ENCODE measurements at places on chromosomes 7 and 10. TPM values are rescaled to one million over a fixed set of nuclear protein-coding genes. Genes with fewer than 3 reads are reported as not detected.

Gene RET
- 0.08 TPM for total RNA-seq

Gene DCLRE1C
- total RNA-seq = 4.6 TPM

Gene GPR15LG
- not detected for total RNA-seq

Gene INSYN2A
- total RNA-seq = 0.91 TPM

Gene OR2A1
- 0.24 TPM for total RNA-seq

Gene SNCG
- 32.0 TPM for total RNA-seq

Gene FFAR4
- not detected for total RNA-seq

Gene HDAC9
- total RNA-seq = not detected

Gene WEE2
- total RNA-seq = not detected

Gene AKR1E2
- total RNA-seq = 2.7 TPM

Gene NPC1L1
- 0.24 TPM for total RNA-seq

Gene ARMS2
- not detected for total RNA-seq

Gene TBXAS1
- total RNA-seq = 5.3 TPM

Gene ELOVL3
- total RNA-seq = 1.3 TPM

Gene GALNT17
- not detected for total RNA-seq

Gene AGR2
- not detected for total RNA-seq

Gene UNCX
- total RNA-seq = not detected

Gene NPSR1
- total RNA-seq = not detected

Gene CYP2C8
- not detected for total RNA-seq

Gene MYL10
- not detected for total RNA-seq

Gene COL1A2
- 2,173 TPM for total RNA-seq

Gene VAX1
- total RNA-seq = not detected

Gene AGMO
- total RNA-seq = under 0.01 TPM

Gene NHLRC2
- total RNA-seq = 9.2 TPM

Gene PRLHR
- not detected for total RNA-seq

Gene NODAL
- total RNA-seq = not detected

Gene ATP6V0A4
- total RNA-seq = not detected

Gene GPR158
- total RNA-seq = 0.40 TPM

Gene STRA8
- not detected for total RNA-seq

Gene AIMP2
- total RNA-seq = 74.5 TPM

Gene SPDYE5
- not detected for total RNA-seq

Gene FGL2
- 1.9 TPM for total RNA-seq

Gene SP8
- not detected for total RNA-seq

Gene COL26A1
- 1.4 TPM for total RNA-seq

Gene GRID1
- total RNA-seq = 0.16 TPM

Gene TMEM130
- total RNA-seq = 1.9 TPM

Gene GCK
- 0.56 TPM for total RNA-seq

Gene OPN1SW
- not detected for total RNA-seq

Gene MAGI2
- 3.7 TPM for total RNA-seq

Gene GOLGA7B
- total RNA-seq = not detected

Gene NEURL1
- total RNA-seq = not detected

Gene DENND10
- 46.8 TPM for total RNA-seq

Gene CLDN3
- not detected for total RNA-seq

Gene KLLN
- 0.78 TPM for total RNA-seq

Gene MRLN
- total RNA-seq = not detected

Gene SVOPL
- not detected for total RNA-seq

Gene OR2A5
- total RNA-seq = not detected

Gene MIOS
- 18.1 TPM for total RNA-seq

All from epithelial cell of alveolus of lung (primary cell).